ENCODE measurements at places on chromosomes 7 and 10.

- no peak for DNase-seq
These were observed 531.1 kb upstream of the STEAP1 start for GRCh38 chr7:89623018-89623672.

DNA sequence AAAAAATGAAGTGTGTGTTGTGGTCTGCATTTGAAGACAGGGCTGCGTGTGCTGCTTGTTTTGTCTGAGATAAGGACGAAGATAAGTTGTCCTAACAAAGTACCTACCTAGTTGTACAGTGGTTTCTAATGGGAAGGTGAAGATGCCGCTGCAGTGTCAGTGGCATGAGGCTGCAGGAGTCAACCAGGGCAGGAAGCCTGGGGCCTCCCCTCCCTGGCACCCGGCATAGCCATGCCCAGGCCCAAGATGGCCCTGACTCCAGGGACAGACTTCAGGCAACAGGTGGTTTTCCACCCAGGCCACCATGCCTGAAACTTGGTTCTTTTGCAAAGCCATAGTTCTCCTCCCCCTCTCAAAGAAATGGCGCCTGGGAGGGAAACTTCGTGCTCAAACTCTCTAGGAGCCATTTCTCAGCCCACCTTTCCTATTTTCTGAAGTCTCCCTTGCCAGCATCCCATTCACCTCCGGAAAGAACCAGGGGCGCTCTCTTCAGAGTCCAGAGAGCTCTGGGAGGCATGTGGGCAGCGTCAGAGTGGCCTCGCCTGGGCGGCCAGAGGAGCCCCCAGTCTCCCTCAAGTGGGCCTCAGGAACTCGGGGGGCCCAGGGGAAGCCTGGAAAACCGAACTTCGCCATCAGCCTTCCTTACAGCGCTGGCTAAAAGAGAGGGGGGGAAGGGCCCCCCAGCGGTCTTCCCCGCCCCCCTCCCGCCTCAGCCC, 2.1 kb upstream of the KAT6B start:
- DNase-seq, result peak; percentile 34

GRCh38 chr7:46168231-46168630, 247.2 kb upstream of the IGFBP3 start:
- no peak for DNase-seq

GRCh38 chr7:148537435-148537834, 53.1 kb upstream of the C7orf33 start:
- DNase-seq, result no peak

DNA sequence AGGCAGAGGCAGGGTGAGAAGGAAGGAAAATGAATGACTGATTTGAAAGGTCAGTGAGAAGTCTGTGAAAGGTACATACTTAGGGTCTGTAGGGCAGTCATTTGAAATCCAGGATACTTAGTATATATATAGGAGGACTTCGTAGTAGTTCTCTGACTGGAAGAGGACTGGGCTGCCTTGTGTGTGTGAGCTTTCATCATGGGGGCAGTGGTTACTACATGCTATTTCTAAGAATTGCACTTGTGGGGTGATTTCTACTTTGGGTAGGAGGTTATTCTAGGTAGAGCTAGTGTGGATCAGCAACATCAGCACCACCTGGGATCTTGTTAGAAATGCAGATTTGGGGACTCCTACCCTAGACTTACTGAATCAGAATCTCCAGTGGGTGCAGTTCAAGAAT, 104.1 kb downstream of the AUTS2 start:
- DNase-seq, result no peak

DNA sequence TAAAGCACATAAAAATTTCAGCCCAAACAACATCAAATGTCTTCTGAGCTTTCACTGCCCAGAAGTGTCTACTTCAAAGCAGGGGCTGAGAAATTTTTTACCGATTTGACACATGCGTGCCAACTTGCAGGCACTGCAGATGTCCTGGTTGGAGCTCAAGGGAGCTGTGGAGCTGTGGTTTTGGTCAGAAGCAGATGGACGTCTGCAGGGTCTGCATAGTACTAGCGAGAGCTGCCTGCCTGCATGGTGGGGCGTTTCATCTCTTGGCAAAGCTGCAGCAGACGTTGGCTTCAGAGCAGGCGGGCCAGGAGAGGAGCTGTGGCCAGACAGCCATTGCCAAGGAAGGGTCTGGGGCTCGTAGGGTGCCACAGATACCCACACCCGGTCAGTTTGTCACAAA, 296.7 kb downstream of the GLRX3 start:
- DNase-seq, result no peak

GRCh38 chr7:50274361-50274760, 30.2 kb upstream of the IKZF1 start:
- no peak for DNase-seq

- peak; percentile 42 for DNase-seq
These were observed 167.2 kb downstream of the AKR1D1 start for GRCh38 chr7:138243430-138243829.

DNA sequence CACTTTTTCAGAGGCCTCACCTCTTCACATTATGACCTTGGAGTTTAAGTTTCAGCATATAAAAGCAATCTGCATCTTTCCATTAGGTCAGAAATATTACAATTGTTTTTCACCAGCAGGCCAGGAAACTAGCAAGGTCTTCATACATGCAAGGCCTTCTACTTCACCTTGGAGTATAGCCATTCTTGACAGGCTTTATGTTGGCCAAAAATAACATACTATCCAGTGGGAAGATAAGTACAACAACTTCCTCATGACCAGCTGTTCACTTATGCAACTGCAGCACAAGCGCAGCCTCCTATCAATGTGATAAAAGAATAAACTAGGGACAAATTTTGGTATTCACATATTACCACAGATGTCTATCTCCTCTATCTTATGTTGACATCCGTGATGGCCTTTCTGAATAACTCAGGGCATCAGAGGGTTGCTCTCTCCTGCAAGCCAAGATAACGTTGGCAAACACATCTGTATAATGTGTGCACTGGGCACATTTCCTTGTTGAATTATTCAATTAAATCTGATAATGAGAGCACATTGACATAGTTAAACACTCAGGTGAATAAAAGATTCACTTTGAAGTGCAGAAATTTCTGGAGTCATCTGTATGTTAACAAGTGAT, 239.8 kb downstream of the FZD1 start:
- no peak for DNase-seq

GRCh38 chr7:98399462-98399861, 1.4 kb downstream of the BAIAP2L1 start:
- no peak for DNase-seq

DNA sequence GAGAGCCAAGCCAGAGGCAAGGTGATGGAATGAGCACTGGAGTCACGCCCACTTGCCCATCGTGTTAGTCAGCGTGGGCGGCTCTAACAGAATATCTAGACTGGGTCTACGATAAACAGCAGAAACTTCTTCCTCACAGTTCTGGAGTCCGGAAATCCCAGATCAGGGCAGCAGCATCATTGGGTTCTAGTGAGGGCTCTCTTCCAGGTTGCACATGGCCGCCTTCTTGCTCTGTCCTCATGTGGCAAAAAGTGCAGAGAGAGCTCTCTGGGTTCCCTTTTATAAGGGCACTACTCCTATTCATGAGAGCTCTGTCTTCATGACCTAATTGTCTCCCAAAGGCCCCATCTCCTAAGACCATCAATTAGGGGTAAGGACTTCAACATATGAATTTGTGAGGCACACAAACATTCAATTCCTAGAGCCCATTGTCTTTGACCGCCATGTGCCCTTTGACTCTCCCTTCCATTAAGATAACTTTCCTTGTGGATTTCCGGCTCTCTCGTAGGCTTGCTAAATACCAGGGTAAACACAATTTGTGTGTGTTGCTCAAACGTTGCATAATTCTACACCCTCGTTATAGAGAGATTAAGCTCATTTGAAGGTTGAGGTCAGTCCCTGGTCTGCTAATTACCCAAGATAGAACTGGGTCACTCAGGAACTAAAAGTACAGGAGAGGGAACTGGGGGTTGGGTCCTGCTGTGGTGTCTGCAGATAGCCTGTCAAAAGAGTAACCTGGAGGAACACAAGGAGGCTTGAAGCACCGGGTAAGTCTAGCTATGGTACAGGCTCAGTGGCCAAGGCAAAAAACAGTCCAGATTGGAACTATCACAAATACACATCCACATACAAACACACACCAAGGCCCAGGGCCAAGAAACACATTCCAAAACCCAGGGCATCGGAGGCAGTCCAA, 28.7 kb upstream of the USP6NL start:
- DNase-seq, result no peak

Data from liver (tissue), 10 donors.